ENCODE measurements at places on chromosomes 1 and 21.
A peak's percentile ranks its signal among the peaks of the same experiment; 100 is the strongest.

GRCh38 chr1:186754542-186755145 lies 74.1 kb upstream of the PLA2G4A start:
- DNase-seq = no peak

DNA sequence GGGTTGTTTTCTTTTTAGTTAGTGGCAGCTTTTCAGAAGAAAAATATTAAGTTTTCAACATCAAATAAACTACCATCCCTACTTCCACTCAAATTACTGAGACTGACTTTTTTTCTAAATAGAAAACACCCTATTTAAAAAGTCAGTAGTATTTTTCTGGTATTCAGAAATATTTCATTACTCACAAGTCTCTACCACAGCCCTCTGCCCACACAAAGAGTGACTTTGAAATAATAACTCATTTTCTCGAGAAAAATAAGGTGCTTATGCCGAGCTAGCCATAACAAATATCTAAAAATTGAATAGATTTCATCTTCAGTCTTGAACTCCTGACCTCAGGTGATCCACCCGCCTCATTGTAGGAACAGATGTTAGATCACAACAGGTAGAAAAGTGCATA lies 41.8 kb upstream of the USP25 start:
- DNase-seq = no peak

GRCh38 chr1:175733722-175734121 lies 9.7 kb downstream of the TNR start:
- DNase-seq = no peak

- DNase-seq = no peak
Measured at GRCh38 chr1:113394043-113394862, 3.9 kb downstream of the MAGI3 start.

- DNase-seq = no peak
Measured at GRCh38 chr1:50704126-50704525, 255.9 kb downstream of the FAF1 start.

- no peak for DNase-seq
Measured at GRCh38 chr21:28239340-28239739, 753.3 kb downstream of the LTN1 start.

DNA sequence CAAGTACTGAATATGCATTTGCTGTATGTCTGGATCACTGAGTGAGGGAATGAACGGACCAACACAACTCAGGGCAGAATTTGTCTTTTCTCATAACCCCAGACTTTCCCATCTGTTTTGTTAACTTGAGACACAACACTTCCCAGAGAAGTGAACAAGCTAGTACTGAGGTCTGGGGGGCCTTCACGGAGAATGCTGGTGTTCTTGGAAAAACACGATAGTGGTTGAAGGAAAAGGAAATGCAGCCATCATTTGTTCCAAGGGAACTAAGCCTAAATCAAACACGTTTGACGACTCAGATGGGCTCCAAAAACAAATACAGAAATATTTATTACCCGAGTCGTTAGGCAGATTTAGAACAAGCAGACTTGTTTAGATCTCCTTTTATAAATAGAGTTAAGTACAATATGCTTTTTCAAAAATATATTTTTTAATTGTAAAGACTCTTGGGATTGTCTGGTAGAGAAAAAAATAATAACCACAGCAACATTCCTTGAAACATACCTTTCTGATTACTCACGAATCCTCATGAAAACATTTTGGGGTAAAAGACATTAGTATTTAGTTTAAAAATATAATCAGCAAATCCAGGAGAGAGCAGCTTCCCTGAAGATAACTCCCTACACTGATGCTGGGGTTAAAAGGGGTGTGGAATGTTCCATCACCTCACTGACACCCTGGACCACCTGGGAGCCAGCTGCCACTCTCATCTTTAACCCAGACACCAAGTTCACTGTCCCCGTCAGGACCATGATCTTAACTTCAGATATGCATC lies 427.7 kb upstream of the RUNX1 start:
- DNase-seq = peak; percentile 39

- DNase-seq = no peak
Measured at GRCh38 chr1:6985549-6986276, 200.5 kb downstream of the CAMTA1 start.

DNA sequence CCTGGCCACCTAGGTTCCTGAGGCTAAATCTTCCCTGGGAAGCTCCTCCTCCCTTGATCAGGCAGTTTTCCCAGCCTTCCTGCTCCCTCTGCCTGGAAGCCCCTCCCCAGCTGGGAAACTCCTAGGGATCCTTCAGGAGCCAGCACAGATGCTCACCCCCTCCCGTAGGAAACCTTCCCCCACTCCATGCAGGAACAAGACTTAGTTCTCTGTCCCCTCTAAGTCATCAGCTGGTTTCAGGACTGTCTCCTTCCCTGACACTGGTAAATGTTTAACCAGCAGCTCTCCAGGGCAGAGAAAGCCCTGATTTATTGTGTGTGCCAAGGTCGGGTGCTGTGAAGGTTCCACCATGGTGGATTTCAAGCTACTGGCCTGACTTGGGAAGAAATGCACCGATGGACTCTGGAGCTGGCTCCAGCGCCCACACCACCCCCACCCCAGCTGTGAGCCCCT lies 25.0 kb downstream of the TTC39A start:
- DNase-seq = no peak

- no peak for DNase-seq
Measured at GRCh38 chr1:213720032-213720431, 267.7 kb upstream of the PROX1 start.

GRCh38 chr1:218804014-218804785 lies 369.5 kb upstream of the LYPLAL1 start:
- peak; percentile 55 for DNase-seq

GRCh38 chr21:29499734-29500343 lies 201.1 kb downstream of the BACH1 start:
- DNase-seq = peak; percentile 44

- no peak for DNase-seq
Measured at GRCh38 chr1:202362212-202362611, 13.7 kb downstream of the PPP1R12B start.

DNA sequence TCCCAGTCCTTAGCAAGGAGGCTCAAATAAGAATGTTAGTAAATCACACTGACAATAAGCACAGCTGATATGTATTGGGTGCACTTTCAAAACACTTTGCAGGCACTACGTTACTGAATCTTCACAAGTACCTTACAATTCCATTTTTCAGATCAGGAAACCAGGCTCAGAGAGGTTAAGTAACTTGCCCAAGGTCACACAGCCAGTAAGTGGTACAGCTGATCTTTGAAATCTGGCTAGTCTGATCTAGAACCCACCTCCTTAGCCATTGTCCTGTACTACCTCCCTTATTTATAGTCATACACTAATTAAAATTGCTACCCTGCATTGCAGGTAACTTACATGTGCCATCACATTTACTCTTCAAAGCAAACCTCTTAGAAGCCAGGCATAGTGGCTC lies 122.1 kb upstream of the KLHDC7A start:
- DNase-seq = no peak

GRCh38 chr1:91682882-91683597 lies 182.4 kb downstream of the CDC7 start:
- no peak for DNase-seq

GRCh38 chr1:89815611-89816010 lies 5.2 kb upstream of the LRRC8D start:
- DNase-seq = no peak

DNA sequence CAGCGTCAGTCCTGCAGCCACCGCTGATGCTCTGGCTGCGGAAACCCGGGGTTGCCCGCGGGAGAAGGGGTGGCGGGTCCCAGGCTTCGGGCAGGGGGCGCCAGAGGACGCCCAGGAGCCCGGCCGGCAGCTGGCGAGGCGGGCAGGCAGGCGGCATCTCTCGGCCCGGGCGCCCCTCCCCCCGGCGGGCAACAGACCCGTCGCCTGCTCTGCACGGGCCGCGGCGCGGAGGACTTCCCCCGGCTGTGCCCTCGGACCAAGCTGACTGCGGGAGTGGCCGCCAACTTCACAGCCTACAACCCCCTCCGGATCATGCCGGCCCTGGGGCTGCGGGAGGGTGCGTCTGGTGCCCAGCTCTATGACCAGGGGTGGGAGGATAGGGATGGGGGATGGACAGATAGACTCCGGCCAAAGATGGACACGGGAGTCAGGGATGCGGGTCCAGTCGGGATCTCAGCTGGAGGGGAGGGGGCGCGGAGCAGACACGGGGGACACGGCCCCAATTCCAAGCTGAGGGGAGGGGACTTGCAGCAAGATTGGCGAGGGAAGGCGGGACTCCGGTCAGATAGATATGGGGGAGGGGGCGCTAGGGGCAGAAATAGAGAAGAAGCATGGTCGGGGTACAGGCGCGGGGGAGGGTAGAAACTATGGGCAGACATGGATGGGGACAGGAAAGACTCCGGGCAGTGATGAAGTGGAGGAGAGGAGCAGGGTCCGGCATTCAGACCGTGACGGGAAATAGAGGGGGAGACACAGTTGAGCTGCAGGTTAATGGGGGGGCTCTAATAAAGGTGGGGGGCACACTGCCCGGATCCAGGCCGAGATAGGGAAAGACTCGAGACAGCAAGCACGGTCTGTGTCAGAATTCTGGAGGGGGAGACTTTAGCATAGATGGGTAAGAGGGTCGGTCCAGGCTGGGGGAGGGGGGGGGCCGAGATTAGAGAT lies 1.1 kb downstream of the ADGRB2 start:
- no peak for DNase-seq

GRCh38 chr1:244810221-244810620 lies 25.2 kb upstream of the COX20 start:
- no peak for DNase-seq

DNA sequence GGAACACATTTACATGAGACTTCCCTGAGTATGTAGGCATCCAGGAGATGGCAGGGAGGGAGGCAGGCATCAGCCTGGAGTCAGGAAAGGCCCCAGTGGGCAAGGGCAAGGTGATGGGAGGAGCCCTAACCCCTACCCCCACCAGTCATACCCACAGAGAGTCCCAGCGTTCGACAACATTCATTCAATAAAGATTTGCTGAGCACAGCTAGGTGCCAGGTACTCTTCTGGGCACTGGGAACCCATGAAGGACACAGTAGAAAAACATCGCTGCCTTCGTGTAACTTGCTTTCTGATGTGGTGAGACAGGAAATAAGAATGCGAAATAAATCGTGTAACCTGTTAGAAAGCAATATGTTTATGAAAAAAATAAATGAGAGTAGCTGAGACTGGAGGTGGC lies 77.3 kb upstream of the GADD45A start:
- no peak for DNase-seq

GRCh38 chr1:200907611-200908097 lies 13.0 kb downstream of the INAVA start:
- DNase-seq = no peak

DNA sequence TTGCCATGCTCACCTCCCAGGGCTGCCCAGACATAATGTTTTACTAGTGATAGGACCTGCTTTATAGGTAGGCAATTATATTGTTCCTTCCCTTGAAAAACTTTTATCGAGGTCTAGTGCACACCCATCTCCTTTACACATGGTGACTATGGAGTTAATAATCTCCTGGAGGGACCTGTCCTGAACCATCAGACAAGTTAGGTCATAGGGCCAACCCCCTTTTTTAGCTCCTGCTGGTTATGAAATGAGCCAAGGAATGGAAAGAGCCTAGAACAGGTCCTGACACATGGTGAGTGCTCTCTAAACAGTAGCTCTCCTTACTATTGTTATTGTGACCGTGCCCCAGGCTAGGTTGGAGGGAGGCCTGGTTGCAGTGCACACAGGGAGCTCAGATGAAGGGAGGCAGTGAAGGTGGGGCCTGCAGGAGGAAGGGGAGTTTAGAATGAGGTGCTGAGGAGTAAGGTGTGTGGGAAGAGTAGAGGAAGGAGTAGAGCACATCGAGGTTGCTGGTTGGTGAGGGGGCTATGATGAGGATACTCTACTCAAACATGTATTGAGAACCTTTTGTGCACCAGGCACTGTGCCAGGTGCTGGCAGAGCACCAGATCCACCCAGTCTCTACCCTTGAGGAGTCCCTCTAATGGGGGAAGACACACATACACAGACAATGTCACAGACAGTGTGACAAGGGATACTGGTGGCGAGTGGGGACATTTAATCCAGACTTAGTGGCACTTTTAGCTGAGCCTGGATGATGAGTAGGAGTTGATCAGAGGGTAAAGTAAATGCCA lies 14.1 kb upstream of the LMNA start:
- DNase-seq = no peak

DNA sequence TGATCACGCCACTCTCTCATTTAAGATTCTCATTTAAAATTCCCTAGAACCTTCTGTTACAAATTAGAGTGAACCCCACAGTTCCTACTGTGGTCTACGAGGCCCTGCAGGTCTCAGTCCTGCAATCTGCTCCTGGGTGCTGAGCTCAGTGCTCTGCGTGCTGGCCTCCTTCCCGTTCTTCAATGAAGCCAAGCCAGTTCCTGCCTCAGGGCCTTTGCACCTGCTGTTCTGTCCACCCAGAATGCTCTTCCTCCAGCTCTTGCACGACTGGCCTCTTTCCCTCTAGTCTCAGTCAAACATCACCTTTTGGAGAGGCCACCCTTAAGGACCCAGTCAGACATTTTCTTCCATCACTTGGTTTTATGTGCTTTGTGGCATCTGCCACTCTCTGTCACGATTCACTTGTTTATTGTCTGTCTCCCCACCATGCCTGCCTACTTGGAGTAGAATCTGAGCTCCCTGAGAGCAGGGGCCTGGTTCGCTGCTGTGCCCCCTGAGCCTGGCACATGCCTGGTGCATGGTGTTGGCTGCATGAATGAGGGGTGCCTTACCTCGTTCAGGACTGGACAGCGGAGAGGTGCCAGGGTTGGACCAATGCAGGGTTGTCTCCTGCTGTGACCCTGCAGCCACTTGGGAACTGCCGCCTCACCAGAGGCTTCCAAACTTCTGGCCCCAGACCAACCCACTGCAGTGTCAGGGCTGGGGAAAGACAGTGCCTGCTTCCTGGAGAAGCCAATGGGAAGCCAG lies 9.7 kb upstream of the H6PD start:
- no peak for DNase-seq

GRCh38 chr1:234226113-234226818 lies 147.0 kb upstream of the COA6 start:
- no peak for DNase-seq

- no peak for DNase-seq
Measured at GRCh38 chr1:232984577-232985425, 34.4 kb downstream of the NTPCR start.

DNA sequence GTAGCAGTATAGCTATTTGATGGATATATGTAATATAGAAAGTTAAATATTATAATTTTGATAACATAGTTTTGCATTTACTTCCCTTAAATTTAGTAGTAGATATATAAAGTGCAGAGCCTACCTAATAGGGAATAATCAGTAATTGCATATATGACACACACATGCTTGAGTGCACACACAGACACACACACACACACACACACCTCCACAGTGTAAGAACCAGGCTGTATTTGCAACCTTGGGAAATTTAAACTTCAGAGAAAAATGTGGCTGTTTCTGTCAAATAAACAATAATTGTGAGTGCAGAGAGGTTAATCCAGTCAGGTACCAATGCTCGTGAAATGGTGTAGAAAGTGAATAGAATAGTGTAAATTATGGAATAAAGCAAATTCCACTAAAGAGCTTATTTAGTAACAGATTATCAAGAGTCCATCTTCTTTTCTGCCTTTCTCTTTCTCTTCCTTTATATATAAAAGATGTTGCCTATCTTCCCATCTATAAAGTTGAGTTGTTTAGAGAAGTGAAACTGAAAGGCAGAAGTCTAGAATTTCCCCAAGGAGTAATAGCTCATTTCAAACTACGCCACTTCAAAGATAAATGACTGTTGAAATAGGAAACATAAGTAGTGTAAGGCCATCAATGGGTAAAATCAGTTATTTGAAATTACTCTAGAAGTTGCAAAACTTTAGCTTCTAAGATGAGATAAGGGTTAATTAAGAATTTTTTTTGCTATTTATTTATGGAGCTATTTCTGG lies 273.7 kb downstream of the SRGAP2C start:
- no peak for DNase-seq

GRCh38 chr21:20570824-20571232 lies 427.4 kb upstream of the NCAM2 start:
- no peak for DNase-seq

GRCh38 chr21:46294647-46295176 lies 8.6 kb downstream of the YBEY start:
- peak; percentile 8 for DNase-seq

Data from foreskin keratinocyte (primary cell).